ENCODE measurements at places on chromosomes 2 and 18.

DNA sequence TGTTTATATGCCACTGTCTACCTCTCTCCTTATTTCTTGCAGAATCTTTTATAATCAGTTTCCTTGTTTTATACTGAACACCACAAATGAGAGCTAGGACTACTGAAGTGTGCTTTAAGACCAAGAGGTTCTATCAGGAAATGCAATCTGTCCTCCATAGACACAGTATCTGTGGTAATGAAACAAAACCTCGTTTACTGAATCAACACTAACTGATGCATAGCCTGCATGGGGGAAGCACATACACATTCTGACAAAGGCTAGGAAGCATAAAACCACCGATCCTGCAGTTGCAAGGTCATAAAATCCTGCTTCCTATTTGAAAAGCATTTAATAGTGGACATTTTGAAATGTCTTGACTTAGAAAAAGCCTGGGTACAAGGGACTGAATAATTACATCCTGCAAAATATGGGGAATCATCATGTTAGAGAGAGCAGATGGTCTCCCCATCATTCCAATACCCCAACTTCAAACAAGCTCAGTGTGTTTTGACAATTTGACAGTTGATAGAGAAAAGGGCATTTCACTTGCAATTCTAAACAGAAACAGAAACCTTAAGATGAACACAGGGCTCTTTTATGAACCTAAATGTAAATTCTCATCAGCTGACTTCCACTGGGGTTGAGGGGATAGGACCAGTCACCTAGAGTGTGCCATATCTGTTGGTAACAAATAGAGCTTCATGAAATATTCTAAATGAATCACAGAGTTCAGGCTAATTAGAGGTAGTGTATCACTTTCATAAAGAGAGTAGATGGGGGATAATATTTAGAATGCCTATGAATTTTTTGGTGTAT is 1845.6 kb upstream of the PIK3C3 start:
- DNase-seq: no peak

DNA sequence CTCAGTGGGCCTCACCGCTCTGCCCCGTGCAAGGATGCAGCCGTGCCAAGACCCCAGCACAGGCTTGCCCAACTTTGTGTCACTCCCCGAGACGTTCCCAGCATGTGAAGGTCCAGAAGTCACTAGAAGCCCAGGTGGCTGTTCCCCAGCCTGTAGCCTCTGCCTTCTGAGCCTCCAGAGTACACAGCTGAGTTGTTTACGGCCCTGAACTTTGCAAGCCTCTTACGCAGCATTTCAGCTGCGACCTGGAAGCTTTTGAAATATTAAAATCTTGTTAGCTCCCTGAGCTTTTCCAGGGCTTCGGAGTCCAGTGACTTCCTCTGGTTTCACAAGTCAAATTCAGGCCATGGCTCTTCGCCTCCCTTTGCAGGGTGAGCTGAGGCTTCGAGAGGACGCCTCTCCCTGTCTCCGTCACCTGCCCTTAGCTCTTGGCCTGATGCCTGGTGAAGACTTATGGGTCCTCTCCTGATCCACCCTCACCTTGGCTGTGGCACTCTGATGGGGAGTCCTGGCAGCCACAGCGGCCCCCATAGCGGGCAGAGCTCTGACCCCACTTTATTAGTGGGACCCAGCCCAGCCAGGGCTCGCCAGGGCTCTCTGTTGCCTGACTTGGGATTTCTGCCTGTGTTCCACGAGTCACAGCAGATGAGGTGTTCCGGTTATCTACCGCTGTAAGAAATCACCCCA is 76.5 kb upstream of the HPCAL1 start:
- DNase-seq: no peak

DNA sequence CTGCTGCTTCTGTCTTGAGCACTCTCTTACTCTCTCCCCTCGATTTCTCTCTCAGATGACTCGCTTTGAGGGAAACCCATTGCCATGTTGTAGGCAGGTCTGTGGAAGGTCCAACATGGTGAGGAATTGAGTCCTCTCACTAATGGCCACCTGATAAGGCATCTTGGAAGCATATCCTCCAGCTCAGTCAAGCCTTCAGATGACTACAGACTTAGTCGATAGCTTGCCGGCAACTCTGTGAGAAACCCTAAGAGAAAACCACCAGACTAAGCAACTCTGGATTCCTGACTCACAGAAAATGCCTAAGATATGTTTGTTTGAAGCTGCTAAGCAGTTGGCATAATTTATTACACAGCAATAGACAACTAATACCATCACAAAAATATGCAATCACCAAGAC is 51.2 kb downstream of the WDR75 start:
- DNase-seq: no peak

DNA sequence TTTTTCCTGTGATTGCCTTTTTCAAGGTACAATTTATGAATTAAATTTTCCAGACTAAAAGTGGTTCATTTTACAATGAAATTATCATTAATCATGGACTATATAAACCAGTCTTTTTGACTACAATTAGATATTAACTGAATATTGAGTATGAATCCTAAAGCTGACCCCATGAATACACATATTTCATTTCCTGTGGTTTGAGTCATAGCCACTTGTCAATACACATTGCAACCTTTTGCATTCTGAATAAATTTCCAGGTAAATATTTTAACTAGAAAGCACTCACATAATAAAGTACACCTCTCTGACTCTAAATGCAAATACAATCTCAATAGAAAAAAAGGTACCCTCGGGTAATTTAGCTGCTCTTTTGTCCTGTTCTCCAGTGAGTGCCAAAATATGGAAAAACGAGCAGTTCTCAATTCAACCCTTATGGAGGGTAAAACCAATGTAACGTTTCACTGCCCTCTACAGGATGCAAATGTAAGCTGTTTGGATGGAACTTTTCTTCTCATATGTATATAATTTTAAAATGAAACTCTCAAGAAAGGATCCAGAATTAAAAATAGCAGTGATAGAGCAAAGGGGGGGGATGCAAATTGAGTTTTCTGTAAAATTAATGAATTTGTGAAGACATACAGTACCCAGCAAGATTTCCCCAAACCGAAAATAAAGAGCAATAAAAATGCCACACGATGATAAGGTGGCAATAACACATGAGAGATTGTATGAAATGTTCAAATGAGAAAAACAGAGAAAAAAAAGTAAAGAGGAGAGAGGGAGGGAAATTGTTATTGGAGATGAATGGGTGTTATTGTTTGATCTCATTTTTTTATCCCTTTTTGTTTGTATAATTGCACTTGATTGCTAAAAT is 1795.7 kb upstream of the PIK3C3 start:
- DNase-seq: peak; percentile 53

- no peak for DNase-seq
Observed at GRCh38 chr2:138601458-138602165, 100.0 kb downstream of the SPOPL start.

DNA sequence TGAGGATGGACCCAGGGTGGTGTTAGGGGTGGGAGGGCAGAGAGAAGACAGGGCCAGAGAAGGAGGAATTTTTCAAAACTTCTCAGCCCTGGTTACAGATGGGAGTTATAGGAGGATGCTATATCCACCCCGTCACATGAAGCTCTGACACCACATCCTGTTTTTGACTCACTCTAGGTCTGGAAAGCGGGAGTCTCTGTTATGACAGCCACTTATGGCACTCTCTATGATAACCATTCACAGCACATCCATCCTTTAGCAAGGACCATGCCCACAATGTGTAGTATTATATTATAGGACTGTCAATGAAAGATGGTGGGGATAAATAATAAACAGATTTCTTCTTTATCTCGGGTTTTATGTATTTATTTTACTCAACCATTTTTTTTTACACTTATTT is 461.2 kb downstream of the CDH2 start:
- no peak for DNase-seq

DNA sequence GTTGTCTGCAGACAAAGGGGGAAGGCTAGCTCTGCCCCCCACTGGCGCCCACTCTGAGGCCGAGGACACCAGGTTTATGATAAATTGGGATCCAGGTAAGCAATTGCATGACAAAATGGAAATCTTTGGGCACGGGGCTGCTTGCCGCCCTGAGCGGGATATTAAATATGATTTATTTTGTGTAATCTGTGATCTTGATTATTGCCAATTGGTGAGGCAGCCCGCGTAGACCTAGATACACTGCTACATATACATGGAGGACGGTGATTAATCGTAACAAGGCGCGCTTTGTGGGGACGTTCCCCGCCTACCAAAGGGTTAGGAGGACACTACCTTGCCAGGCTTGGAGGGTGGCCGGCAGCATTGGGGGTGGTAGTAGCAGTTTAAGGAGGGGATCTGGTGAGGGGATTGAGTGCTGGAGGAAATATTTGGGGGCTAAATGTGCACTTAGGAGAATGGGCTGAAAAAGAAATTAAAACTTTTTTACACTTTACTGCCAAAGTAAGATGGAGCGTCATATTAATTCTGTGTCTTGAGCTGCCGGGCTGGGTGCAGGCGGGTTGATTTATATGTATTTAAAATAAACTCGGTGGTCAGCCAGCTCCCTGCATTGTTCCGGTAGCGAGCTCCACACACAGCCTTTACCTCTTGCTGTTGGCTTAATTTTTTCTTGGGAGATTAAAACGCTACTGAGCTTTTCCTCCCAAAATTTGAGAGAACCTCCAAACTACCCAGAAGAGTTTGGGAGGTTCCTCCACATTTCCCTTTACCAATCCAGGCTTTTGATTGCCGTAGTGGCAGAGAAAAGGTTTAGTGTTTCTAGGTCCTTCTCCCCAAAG is 4.1 kb downstream of the HOXD3 start:
- no peak for DNase-seq

- peak; percentile 17 for DNase-seq
Observed at GRCh38 chr2:223046470-223047040, 5.4 kb upstream of the KCNE4 start.

DNA sequence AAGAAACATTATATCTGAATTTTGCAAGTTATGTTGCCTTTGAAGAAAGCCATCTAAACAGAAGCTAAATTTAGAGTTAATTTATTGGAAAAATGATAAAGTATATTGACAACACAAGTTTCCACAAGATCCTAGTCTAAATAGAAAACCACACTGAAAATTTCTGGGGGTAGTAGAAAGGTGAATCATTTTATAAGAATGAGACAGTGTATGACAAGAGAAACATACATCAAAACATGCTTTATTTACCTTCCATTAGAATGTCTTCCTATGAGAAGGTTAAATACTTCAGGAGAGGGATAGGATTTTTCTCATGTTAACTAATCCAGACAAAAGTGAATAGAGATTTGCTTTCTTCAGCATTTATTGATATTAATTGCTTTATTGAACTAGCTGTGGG is 1389.8 kb upstream of the ZEB2 start:
- no peak for DNase-seq

DNA sequence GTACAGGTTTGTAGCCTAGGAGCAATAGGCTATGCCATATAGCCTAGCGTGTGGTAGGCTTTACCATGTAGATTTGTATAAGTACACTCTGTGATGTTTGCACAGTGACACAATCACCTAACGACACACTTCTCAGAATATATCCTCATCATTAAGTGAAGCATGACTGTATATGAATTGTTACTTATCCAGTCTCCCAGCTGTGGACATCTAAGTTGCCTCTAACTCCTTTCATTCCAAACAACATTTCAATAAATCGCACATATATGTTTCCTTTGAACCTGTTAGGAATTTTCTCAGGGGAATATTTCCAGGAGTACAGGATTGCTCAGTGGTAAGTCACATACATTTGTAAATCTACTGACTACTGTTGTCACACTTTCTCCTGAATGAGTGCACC is 90.0 kb downstream of the ARHGAP15 start:
- no peak for DNase-seq

Data from Kasumi-1 (cell line).